ENCODE measurements at places on chromosomes 2 and 18. TPM values are rescaled to one million over a fixed set of nuclear protein-coding genes. Genes with fewer than 3 reads are reported as not detected.

DNA sequence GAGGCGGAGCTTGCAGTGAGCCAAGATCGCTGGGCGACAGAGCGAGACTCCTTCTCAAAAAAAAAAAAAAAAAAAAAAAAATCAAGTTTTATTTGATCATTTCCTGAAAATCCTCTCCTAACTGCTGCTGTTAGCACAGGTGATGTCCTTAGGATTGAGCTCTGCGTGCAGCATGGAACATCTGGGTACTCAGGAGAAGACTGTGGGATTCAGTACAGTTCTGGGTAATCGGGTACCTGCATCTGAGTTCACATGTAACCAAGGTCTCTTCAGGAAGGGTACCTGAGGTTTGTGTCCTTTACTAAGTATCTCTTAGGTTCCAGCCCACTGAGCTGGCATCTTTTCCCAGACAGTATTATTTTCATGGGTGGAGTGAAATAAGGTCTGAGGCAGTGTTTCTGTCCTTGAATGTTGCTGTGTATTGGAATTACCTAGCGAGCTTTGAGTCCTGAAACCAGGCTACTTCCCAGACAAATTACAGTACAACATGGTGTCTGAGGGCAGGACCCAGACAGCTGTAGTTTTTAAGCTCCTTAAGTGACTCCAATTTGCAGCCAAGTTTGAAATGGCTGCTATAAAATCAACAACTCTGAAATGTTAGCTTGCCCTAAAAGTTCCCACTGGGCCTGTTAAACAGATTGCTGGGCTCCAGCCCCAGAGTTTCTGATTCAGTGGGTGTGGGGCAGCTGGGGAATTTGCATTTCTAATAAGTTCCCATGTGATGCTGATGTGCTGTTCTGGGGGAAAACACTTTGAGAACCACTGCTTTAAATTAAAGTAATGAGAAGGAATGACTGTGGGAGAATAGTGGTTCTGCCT lies 120.5 kb downstream of the PMAIP1 start:
- no peak for DNase-seq

- DNase-seq: no peak
Observed at GRCh38 chr2:42238644-42239288, 69.6 kb downstream of the EML4 start.

DNA sequence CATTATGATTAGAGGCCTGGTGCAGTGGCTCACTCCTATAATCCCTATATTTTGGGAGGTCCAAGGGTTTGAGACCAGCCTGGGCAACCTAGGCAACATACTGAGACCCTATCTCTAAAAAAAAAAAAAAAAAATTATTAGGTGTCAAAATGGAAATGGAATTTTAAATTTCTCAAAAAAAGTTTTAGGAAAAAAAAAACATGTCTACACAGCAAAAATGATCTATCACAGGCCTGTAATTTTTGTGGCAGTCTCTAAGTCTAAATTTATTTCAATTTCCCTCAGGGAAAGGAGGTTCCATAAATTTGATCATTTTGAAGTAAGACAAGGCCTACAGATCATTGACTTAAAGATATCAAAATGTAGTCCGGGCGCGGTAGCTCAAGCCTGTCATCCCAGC lies 16.3 kb downstream of the MRPL44 start:
- no peak for DNase-seq

DNA sequence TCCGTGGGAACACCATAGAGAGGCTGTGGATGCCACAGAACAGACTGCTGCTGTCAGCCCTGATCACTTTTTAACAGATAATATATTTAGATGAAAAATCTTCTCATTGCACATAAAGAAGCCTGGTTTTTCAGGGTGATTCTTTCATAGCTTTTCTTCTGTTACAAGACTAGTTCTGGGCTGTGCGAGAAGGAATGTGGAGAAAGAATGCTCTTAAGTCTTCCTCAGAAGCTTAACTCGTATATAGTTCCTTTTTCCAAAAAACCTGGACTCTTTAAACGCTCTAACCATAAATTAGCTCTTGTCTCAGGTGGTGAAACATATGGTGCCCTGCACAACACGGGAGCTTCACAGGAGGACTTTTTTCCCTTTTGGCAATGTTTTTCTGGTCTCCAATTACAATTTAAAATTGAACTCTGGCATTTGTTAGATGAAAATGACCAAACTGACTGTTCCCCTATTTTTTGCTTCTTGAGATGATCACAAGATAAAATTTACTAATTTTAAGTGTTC lies 125.9 kb upstream of the SMAD7 start:
- DNase-seq: no peak

SGO2 gene
- 4.8 TPM for total RNA-seq

Measured in occipital lobe (tissue), 3 donors.